ENCODE measurements at places on chromosomes 1 and 21.
A peak's percentile ranks its signal among the peaks of the same experiment; 100 is the strongest.

DNA sequence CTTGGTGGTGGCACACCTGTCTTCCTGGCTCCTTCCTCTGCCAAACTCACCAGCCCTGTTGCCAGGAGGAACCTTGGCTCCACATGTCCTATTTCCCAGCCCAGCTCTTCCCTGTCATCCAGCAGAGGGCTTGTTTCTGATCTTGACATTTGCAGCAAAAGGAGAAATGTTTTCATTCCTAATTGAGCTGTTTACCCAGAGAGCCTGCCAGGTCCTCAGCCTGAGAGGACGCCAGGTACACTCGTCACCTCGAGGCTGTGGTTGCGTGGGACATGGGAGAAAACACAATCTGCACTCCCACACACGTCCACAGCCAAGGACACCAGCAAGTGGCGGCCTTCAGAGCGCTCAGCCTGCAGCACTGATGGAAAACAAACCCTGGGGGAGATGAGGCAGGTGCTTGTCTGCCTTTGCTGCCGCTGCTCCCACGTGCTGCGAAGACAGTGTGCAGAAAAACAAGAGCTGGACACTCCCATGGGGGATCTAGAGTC, 132.8 kb upstream of the CD34 start:
- no peak for DNase-seq

DNA sequence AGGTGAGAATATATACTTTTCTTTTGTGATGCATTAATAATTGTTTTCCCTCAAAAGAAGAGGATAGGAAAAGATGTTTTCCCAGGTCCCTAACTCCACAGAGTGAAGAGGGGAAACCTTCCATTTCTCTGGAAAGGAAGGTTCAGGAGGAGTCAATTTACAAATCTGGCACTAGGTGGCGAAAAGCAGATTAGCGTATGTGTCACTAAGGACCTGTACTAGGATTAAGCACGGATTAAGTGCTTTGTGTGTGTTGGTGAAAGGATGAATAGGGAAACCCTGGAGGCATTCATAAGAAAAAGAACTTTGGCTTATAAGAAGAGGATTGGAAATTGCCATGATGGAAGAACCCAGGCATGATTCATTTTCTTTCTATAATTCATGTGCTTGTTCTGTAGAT, 410.1 kb upstream of the PLXNA2 start:
- DNase-seq = peak; percentile 9

DNA sequence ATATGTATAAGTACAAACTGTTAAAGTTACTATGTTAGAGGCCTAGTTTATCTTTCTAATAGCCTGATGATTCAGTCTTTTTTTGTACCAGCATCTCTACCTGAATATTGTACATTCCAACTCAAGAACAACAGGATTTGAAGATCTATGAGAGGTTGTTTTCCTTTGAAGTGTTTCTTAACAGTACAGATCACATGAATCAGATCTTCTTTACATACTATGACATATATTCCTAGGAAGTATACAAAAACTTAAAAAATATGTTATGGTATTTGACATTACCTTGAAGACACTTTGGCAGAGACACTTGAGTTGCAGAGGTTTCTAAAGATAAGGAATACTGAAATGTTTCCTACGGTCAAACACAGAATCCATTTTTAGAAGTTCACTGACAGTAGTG, 1280.9 kb downstream of the KCNT2 start:
- DNase-seq = no peak

- DNase-seq = no peak
Measured at GRCh38 chr1:16122916-16123315, 33.0 kb downstream of the EPHA2 start.

- DNase-seq = no peak
Measured at GRCh38 chr1:157084720-157085119, 14.9 kb downstream of the ETV3L start.

- peak; percentile 83 for DNase-seq
Measured at GRCh38 chr1:168362991-168363390, 82.3 kb downstream of the TBX19 start.

- no peak for DNase-seq
Measured at GRCh38 chr1:114588196-114588689, 6.8 kb upstream of the BCAS2 start.

- no peak for DNase-seq
Measured at GRCh38 chr1:209988706-209989105, 50.7 kb downstream of the SYT14 start.

DNA sequence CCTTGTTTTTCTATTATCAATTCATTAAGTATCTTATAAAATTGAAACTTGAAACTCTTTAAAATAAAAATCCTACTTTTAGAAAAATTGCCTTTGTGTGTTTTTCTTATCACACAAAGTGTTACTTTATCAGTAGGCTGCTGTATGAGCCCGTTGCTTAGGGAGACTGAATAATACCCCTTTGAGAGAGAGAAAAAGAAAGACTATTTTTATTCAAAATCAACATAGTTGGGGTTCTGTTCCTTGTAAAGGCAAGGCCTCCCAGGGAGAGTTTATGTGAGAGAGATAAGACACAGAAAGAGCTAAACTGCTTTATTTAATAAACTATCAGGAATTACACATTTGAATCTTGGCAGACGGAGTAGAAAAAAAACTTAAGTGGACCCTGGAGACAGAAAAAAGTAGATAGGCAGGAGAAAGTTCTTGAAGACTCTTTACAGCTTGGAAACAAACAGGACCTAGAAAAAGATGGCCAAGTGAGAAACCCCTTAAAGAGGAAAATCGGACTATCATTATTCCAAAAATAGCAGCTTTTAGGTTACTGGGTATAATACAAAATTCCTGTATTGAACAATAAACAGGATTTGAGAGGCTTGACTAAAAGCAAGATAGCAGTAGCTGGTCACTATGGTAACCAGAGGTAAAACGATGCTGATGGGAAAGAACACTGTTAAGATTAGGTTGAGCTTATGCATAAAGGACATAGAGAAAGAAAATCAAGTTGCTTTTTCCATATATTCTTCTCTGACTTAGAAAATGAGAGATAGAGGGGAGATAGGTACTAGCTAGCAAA, 170.9 kb downstream of the LRRC7 start:
- no peak for DNase-seq

- no peak for DNase-seq
Measured at GRCh38 chr21:39263372-39263771, 50.1 kb downstream of the BRWD1 start.

- DNase-seq = no peak
Measured at GRCh38 chr1:150964164-150964489, 10.5 kb downstream of the CERS2 start.

- no peak for DNase-seq
Measured at GRCh38 chr1:43348809-43349593, 9.8 kb upstream of the CDC20 start.

DNA sequence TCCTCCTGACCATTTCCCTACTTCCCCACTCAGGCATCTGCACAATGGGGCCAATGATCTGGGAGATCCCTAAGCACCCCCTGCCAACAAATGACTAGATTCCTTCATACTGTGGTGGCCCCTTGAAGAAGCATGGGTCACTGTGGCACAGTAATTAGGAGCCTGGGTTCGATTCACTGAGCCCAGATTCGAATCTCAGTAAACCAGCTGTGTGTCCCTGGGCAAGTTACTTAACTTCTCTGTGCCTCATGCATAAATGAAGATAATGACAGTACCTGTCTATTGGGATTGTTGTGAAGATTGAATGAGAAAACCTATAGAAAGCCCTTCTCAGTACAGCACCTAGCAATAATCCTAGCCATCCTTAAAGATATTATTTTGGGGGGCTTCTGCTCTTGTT, 27.5 kb downstream of the SPAG17 start:
- DNase-seq = no peak

DNA sequence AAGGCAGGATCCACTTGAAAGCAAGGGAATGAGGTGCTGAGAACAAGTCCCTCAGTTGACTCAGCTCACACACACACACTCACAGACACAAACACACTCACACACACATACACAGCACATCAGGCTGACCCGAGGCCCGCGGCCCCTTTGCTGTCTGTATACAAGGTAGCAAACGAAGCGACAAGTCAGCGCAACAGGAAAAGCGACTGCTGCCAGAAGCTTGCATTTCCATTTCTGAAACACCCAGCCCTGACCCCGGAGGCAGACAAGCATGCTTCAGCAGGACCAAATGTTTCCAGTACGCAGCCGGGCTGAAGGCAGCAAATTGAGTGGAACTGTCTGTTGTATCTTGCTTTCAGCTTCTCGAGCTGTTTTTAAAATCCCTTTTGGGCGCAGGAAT, 501.6 kb downstream of the NPHP4 start:
- no peak for DNase-seq

- no peak for DNase-seq
Measured at GRCh38 chr1:111227434-111227833, at the start of gene CHI3L2. Gene CHI3L2, plus strand, starts transcription at chr1:111227713. Its CDS starts 17 bp downstream, at chr1:111227730.

- DNase-seq = no peak
Measured at GRCh38 chr1:15592285-15592684, 7.4 kb upstream of the AGMAT start.

DNA sequence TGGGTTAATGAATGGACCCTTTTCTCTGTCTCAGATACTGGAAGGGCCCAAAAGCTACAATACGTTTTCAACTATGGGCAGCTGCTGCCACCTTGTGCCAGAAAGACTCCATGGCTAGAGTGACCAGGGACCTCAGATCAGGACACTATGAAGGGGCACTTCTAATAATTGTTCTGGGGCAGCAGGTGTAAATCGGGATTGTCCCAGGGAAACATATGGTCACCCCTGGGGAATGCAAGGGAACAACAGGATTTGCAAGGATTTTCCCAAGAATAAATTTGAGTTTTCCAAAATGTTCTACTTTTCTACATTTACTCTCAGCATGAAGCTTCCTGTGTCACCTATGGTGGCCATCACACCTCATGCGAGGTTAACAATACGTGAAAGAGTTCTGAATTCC, 12.0 kb upstream of the FCAMR start:
- DNase-seq = peak; percentile 76

DNA sequence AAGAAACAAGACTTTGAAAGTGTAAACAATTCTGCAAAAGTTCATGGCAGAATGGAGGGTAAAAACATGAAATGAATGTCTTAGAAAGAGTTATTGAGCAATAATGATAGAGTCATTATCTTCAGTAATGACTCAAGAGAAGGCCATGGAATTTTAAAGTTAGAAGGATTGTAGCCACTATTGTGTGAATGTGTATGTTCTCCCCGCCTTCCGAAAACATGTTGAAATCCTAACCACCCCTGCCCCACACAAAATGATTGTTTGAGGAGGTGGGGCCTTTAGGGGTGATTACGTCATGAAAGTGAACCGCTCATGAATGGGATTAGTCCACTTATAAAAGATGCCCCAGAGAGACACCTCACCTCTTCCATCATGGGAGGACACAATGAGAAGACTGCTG, 93.8 kb upstream of the CCDC190 start:
- DNase-seq = no peak

GRCh38 chr1:226823643-226824042, 46.8 kb upstream of the PSEN2 start:
- DNase-seq = no peak

GRCh38 chr1:180402001-180402400, 100.4 kb downstream of the ACBD6 start:
- no peak for DNase-seq

DNA sequence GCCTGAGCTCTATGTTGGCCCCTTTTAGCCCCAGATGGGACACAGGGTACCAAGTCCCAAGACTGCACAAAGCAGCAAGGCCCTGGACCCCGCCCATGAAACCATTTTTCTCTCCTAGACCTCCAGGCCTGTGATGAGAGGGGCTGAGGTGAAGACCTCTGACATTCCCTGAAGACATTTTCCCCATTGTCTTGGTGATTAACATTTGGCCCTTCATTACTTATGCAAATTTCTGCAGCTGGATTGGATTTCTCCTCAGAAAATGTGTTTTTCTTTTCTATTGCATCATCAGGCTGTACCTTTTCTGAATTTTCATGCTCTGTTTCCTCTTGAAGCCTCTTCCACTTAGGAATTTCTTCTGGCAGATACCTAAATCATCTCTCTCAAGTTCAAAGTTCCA, 8.2 kb upstream of the PSMA5 start:
- no peak for DNase-seq

- no peak for DNase-seq
Measured at GRCh38 chr1:67833602-67833940, 304 bp upstream of the GNG12 start.

GRCh38 chr21:24097181-24097580, 1510.1 kb downstream of the MRPL39 start:
- DNase-seq = no peak

- DNase-seq = peak; percentile 44
Measured at GRCh38 chr1:17922833-17923232, 167.7 kb downstream of the ACTL8 start.

DNA sequence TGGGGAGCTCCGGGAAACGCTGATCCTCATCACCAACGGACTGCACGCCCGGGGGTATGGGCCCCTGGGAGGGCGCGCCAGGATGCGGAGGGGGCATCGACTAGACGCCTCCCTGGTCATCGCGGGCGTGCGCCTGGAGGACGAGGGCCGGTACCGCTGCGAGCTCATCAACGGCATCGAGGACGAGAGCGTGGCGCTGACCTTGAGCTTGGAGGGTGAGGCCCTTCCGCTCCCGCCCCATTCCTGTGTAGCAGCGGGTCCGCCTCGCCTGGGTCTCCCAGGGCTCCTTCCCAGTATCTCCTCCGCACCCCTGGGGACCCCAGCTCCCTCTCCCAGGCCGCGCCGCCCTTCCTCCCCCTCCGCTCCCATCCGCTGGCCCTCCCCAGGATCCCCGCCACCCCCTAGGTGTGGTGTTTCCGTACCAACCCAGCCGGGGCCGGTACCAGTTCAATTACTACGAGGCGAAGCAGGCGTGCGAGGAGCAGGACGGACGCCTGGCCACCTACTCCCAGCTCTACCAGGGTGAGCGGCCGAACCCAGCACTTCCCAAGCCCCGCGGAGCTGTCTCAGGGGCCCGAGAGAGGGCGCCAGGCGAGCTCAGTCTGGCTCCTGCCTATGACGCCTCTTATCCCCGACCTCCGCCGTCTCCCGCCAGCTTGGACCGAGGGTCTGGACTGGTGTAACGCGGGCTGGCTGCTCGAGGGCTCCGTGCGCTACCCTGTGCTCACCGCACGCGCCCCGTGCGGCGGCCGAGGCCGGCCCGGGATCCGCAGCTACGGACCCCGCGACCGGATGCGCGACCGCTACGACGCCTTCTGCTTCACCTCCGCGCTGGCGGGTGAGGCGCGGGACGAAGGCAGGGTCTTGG, 5.0 kb downstream of the HAPLN2 start:
- peak; percentile 58 for DNase-seq

GRCh38 chr1:200279810-200280411, 129.9 kb downstream of the ZNF281 start:
- DNase-seq = peak; percentile 34

DNA sequence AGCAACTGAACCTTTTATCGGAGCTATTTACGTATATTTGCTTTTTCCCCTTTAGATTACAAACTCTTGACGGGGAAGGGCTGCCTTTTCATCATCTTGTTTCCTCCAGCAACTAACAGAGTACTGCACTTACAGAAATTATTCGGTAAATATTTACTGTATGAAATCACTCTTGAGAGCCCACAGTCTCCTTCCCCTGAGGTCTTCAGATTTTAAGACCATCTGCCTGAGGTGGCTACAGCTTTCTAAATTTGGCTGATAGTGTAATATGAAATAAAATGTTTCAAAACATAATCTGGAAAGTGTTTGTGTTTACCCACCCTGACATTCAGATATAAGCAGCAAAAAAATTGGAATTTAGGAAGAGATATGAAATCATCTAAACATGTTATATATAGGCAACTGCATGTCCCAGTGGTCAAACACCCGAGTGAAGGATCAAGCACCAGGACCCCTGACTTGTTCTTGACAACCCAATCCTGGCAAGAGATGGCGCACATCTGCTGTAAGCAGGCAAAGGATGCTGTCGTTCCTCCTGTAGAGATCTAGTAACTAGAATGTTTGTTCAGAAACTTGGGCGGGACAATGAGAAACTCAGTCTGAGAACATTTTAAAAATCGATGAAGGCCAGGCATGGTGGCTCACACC, 60.9 kb downstream of the SIPA1L2 start:
- no peak for DNase-seq

GRCh38 chr1:156104065-156104810, 10.3 kb upstream of the LMNA start:
- peak; percentile 88 for DNase-seq

Measured in hematopoietic multipotent progenitor cell treated with erythropoietin and hydrocortisone succinate and interleukin-3 and kit ligand, for 8 days (in vitro differentiated cells).